ENCODE measurements at places on chromosomes 6 and 20.

- no peak for DNase-seq
Measured at GRCh38 chr20:58511364-58511763, 3.8 kb downstream of the APCDD1L start.

DNA sequence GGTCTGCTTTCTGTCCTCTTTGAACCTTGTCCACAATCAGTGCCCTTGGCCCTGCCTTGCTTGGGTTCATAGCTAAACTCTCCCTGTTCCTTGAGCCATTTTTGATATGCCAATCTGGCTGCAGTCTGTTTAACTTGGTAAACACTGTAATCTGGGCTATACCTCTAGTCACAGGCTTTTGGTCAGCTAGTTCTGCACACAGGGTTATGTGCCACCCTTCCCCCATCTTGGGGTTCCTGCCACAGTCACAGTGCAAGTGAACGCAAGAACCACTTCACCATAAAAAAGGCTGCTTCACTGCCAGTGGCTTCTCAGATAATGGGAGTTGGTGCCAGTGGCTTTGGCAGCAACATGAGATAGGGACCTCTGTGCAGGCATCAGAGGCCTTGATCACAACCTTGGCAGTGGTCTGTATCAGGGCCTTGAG lies 10.9 kb upstream of the ATRN start:
- DNase-seq, result no peak

DNA sequence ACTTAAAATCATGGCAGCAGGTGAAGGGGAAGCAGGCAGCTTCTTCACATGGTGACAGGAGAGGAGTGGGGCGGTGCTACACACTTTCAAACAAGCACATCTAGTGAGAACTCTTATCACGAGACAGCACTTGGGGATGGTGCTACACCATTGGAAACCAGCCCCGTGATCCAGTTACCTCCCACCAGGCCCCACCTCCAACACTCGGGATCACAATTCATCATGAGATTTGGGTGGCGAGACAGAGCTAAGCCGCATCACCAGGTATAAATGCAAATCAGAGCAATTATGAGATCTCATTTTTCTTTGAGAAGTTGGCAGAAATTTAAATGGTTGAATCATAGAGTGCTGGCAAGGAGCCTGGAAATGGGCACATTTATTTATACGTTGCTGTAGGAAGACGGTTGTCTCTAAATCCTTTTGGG lies 31.4 kb downstream of the IGF2R start:
- no peak for DNase-seq

DNA sequence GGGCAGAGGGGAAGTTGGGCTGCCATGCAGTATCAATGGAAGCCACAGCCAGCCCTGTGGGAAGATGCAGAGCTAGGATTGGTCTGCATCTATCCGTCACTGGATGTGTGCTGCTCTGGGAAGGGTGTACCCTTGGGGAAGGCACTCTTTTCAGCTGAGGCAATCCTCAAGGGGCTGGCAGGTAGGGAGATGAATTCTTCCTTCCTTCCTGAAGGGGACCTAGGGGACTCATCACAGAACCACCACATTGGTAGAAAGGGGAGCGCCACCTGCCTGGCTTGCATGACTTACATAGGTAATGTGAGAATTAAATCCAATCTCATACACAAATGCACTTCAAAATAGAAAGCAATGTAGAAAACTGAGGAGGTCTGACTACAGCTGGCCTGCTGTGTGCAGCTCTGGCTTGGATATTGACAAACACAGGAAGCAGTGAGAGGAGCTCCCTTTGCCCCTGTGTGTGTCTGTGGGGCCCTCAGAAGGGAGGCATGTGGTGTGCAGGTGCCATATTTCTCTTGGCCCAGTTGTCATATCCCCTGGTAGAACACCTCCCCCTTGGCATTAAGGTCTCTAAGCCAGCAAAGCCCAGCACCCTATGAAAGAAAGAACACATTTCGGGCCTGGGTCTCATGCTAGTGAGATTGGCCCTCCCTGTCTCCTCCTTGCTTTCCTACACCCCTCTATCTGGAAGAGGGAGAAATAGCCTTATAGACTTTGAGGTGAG lies 260.3 kb upstream of the MOCS1 start:
- DNase-seq, result no peak

GRCh38 chr6:57021086-57021720 lies 25.3 kb upstream of the KIAA1586 start:
- peak; percentile 61 for DNase-seq

GRCh38 chr6:16305246-16305725 lies 66.9 kb downstream of the GMPR start:
- DNase-seq, result peak; percentile 90

DNA sequence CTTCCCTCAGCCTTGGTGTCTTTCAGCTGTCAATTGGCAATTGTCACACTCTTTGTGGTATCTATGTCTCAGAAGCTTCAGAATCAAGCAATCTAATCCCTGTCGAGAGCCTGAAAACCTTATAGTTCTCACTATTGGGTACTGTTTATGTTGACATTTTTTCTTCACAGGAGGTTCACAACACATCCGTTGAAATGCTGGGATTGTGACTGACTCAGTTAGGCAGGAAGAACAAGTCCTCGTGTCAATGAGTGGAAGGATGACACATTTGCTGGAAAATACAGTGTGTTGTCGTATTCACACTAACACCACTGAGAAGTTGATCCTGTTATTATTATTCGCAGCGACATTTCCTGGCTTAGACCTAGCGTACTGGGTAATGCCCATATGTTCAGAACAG lies 163.9 kb upstream of the CITED2 start:
- DNase-seq, result no peak

DNA sequence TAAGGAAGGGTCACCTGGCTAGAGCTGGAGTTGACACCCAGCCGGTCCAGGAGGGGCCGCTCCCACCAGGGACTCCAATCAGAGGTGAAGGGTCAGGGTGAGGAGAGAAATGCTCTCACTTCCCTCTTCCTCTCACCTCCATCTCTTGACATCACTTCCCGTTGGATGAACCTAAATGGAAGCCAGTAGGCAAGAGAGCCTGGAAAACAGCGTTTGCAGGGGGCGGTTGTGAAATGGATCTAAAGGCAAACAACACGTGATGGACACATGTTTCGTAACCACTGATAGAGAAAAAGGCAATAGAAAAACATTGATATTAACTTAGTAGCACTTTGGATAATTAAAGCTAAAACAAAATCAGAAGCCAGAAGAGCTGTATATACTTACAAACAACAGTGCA lies 105.6 kb upstream of the FOXA2 start:
- DNase-seq, result no peak

- DNase-seq, result peak; percentile 35
Measured at GRCh38 chr20:6122873-6123648, at the start of gene FERMT1. FERMT1 (minus strand) TSS chr20:6123030; CDS start chr20:6119554, 3,476 bp downstream.

GRCh38 chr6:113330636-113330946 lies 526.6 kb upstream of the MARCKS start:
- DNase-seq, result no peak

- no peak for DNase-seq
Measured at GRCh38 chr6:136964398-136964797, 42.3 kb downstream of the SLC35D3 start.

DNA sequence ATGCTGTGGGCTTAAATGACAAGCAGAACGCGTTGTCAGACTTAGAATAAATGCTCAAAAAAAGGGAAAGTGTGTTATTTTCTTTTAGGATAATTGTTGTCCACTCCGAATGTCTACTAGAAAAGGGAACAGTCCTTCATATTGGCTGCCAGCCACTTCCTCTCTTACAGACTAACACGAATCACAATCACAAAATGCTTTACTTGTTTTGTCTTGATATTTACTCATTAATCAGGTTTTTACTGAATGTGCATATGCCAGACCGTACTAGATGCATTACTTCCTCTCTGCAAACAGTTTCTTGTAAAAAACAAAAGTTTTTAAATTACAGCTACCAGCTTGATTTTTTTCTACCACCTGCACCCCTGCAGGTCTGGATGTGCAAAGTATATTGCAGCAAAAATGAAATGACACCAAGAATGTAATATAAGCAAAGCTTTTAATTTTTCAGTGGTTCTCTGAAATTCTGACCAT lies 821 bp downstream of the DHX35 start:
- DNase-seq, result no peak

GRCh38 chr6:122730775-122731386 lies 48.6 kb upstream of the FABP7 start:
- DNase-seq, result no peak

GRCh38 chr20:4443016-4443415 lies 278.7 kb upstream of the PRND start:
- DNase-seq, result no peak

GRCh38 chr6:29999416-29999815 lies 57.1 kb downstream of the HLA-A start:
- DNase-seq, result no peak

DNA sequence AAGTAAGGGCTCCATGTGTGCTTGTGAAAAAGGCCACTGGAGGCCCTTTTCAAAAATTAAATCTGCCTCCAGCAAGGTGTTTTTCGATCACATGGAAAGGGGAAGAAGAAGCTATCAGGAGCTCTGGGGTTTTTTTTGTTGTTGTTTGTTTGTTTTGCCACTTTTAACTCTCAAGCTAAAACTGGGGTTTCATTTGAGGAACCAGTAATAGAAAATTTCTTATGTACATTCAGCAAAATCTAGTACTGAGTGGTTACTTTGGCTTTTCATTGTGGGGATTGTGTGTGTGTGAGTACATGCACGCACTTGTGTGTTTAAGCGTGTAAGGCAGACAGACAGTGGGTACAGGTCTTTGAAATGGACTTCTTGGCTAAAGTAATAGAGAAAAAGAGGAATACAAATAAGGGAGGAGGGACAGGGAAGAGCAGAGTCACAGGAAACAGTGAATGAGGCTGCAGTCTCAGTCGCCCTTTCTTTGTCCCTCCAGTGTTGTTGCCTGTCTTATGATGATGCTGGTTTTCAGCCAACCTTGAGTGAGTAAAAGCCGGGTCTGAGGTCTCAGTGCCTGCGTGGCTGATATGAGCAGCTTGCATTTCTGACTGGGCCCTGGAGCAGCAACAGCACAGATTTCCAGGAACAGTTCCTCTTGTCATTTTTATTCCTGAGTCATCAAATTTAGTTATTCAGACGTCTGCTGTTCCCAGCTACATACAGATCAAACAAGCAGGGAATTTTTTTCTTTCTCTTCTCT lies 26.2 kb downstream of the SLC16A10 start:
- DNase-seq, result no peak

DNA sequence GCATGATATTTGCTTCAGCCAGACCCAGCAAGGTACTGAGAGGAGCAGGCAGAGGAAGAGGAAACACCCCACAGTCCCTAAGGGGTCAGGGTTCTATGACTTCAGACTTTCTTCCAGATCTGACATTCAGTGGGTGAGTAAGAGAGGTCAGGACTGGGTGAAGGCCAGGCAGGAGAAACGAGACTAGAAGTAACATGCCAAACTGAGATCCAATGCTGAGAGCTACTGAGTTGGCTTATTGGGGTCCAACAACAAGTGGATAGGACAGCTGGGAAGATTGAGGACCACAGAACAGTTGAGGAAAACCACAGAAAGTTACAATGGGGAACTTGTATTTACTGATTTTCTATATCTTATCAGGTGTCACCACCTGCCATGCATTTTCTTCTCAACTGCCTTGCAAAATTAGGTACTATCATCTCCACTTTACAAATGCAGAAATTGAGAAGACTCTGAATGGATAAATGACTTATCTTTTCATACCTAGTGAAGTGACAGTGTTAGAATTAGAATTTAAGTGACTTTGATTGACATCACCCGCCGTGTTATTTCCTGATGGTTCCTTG lies 43.8 kb upstream of the HIVEP1 start:
- DNase-seq, result peak; percentile 22

DNA sequence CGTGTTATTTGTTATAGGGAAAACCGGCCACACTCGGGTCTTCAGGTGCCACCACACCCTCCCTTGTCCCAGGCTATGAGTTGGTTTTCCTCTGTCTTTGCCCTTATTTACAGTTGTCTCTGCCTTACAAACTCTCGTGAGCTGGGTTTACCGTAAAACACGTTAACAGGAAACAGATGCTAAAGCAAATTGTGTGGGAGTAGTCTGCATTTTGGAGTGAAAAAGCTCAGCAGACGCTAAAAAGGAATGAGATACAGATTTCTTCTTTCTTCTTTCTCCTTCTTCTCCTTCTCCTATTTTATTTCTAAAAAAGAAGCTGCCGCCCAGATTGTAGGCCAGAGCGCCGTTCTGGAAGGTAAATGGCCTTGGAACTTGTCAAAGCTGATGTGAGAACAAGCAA lies 51.9 kb downstream of the APCDD1L start:
- DNase-seq, result no peak

DNA sequence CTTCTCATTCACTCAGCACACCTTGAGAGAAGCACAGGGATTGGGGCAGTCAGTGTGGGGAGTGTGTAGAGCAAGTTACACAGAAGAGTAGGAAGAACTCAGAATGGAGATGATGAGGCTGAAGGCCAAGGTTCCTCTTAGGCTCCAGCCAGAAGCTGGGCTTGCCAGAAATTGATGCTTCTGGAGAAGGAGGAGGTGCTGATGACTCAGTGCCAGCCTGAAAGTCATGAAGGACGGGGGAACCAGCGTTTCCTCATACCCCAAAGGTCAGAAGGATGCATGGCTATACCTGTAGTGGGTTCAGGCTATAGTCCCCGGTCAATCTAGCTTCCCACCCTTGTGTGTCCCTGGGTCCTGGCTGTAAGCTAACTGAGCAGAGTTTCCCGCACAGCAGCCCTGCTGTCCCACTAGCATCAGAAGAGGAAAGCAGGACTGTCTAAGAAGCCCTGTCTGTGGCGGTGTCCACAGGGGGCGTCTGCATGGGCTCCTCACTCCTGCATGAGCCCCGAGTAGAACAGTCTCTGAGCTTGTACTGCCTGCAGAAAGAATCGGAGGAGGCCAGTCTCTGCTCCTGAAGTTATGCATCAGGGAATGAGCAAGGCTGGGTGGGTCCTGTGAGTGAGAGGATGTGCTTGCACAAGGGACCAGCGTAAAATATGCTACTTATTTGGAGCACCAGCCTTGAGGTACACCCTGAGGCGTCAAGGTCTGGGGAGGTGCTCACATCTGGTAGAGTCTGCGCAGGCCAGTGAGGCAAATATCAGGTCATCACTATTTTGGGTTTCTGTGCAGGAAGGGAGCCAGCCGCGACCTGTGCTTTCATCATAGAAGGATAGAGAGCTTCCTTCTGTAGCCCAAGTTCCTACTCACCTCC lies 148.5 kb downstream of the MRPL14 start:
- no peak for DNase-seq

- no peak for DNase-seq
Measured at GRCh38 chr20:34045294-34045693, 51.6 kb downstream of the RALY start.

DNA sequence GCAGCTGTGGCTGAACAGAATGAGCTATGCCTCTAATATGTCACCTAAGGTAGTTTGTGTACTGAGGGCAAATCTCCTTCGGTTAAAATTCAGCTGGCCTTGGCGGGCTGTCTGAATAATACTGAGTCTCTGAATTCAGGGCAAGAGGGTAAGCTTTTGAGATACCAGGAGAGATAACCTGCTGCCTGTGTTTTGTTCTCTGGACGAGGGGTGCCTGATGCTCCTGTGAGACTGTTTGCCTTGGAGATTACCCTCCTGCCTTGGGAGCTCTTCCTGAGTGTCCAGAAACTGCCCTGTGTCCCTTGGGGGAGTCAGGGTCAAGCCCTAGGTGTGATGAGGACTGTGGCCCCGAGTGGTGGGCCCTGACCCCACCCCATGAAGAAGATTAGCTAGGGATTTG lies 282.9 kb downstream of the KIF16B start:
- DNase-seq, result no peak

GRCh38 chr6:47741807-47742206 lies 40.0 kb upstream of the OPN5 start:
- DNase-seq, result peak; percentile 24

- no peak for DNase-seq
Measured at GRCh38 chr6:108738684-108739416, 109.4 kb upstream of the ARMC2 start.

GRCh38 chr6:45226081-45226480 lies 102.0 kb upstream of the RUNX2 start:
- no peak for DNase-seq

- DNase-seq, result no peak
Measured at GRCh38 chr20:37344506-37345338, 1.2 kb upstream of the SRC start.

Measured in GM10248 (cell line).